ENCODE measurements at places on chromosomes 2 and 18. TPM values are rescaled to one million over a fixed set of nuclear protein-coding genes. Genes with fewer than 3 reads are reported as not detected.

DNA sequence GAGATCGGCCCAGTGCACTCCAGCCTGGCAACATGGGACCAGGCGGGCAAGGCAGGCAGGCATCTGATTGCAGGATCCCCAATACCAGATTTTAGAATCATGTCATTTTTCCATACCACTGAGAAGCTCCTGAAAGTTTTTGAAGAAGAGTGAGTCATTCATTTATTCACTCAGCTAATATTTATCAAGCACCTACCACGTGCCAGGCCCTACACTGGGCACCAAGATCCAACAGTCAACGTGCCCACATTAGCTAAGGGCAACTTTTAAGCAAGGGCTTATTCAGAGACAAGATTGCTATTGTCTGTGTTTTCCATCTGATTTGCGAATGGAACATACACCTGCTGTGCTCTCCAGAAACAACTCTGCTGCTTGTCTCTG lies 126.8 kb upstream of the LGALSL start:
- H3K27ac ChIP-seq = no peak overlapping the region
- no peaks in the 10 kb centered on the region for H3K36me3 ChIP-seq
- peaks cover 9% of the 10 kb centered on the region for H3K4me1 ChIP-seq
- H3K27me3 ChIP-seq = no peaks in the 10 kb centered on the region

Gene CFAP221
- 0.46 TPM for total RNA-seq

- H3K27me3 ChIP-seq = no peaks in the 10 kb centered on the region
- no peaks in the 10 kb centered on the region for H3K36me3 ChIP-seq
- no peak for DNase-seq
- H3K27ac ChIP-seq = no peak overlapping the region
- H3K4me3 ChIP-seq = no peak overlapping the region
These were observed 181.3 kb downstream of the INSIG2 start for GRCh38 chr2:118269408-118270051.

GRCh38 chr18:35334212-35334611 lies 10.0 kb downstream of the ZNF24 start:
- H3K4me1 ChIP-seq = no peaks in the 10 kb centered on the region
- H3K4me3 ChIP-seq = no peak overlapping the region
- H3K27ac ChIP-seq = no peak overlapping the region
- H3K27me3 ChIP-seq = no peaks in the 10 kb centered on the region
- DNase-seq = no peak
- peaks cover 42% of the 10 kb centered on the region for H3K36me3 ChIP-seq

Gene LYG2
- total RNA-seq = not detected

- H3K27ac ChIP-seq = peak overlapping the region; percentile 2
- H3K4me1 ChIP-seq = peaks cover 4% of the 10 kb centered on the region
- DNase-seq = no peak
- H3K4me3 ChIP-seq = peak overlapping the region; percentile 94
These were observed 103.5 kb downstream of the SPTBN1 start for GRCh38 chr2:54559593-54560145.

DNA sequence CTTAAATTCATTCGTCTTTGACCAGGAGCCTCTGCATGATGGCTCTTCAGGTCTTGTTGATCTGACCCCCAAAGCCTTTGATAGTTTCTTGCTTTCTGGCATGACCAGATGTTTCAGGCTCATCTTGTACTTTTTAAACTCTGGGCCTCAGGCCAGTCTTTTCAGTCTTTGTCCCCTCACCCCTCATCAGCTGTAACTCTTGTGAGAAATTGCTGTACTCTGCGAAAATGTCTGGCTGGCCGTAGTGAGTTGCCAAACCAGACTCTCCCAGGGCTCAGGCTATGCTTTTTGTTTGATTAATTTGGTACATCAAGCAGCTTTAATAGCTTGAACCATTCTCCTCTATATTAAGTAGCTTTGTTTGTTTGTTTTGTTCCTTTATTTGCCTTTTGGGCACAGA lies 75.9 kb downstream of the BABAM2 start:
- peaks cover 20% of the 10 kb centered on the region for H3K36me3 ChIP-seq
- no peaks in the 10 kb centered on the region for H3K27me3 ChIP-seq
- no peak overlapping the region for H3K4me3 ChIP-seq
- DNase-seq = no peak
- no peaks in the 10 kb centered on the region for H3K4me1 ChIP-seq

Gene UGT1A5
- total RNA-seq = not detected

Gene TRAK2
- total RNA-seq = 13.8 TPM

GRCh38 chr2:74947703-74948102 lies 10.7 kb upstream of the POLE4 start:
- H3K27me3 ChIP-seq = no peaks in the 10 kb centered on the region
- peak; percentile 75 for DNase-seq
- H3K4me1 ChIP-seq = 0 out of 2 replicates have a peak, but pooled peaks cover 2% of the 10 kb centered on the region
- H3K27ac ChIP-seq = no peak overlapping the region

- DNase-seq = no peak
- H3K4me3 ChIP-seq = no peak overlapping the region
- no peaks in the 10 kb centered on the region for H3K36me3 ChIP-seq
- no peak overlapping the region for H3K27ac ChIP-seq
These were observed 139.3 kb downstream of the KLHL29 start for GRCh38 chr2:23524261-23524706.

DNA sequence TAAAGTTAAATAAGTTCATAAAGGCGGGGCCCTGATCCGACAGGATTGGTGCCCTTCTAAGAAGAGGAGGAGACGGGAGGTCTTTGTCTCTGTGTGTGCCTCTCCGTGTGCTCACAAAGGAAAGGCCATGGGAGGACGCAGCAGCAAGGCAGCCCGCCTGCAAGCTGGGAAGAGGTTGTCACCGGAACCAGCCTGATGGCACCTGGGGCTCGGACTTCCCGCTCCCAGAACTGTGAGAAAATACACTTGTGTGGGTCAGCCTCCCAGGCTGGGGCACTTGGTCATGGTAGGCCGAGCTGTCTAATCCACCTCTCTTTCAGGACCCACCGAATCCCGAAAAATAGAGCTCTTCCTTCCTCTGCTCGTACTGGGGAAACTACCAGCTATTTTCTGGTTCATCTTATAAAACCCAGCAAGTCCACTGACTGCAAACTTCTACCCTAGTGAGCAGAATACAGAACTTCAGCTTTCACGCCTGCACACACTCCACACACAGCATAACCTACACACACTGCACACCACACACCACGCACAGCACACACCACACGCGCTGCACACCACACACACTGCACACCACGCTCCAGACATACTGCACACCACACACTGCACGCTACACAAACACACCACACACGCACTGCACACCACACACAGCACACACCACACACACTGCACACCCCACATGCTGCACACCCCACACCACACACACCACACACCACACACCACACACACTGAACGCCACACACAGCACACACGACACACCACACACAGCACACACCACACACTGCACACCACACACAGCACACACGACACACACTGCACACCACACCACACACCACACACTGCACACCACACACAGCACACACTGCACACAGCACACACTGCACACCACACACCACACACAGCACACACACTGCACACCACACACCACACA lies 58.1 kb downstream of the ASB1 start:
- no peak overlapping the region for H3K4me3 ChIP-seq
- no peaks in the 10 kb centered on the region for H3K27me3 ChIP-seq
- H3K36me3 ChIP-seq = peaks cover 4% of the 10 kb centered on the region

Gene EPAS1
- total RNA-seq = 1.4 TPM

Gene LIMS1
- 37.7 TPM for total RNA-seq

- H3K4me1 ChIP-seq = no peaks in the 10 kb centered on the region
- no peak overlapping the region for H3K4me3 ChIP-seq
- no peaks in the 10 kb centered on the region for H3K36me3 ChIP-seq
- no peaks in the 10 kb centered on the region for H3K27me3 ChIP-seq
These were observed 101.3 kb downstream of the PTPRM start for GRCh38 chr18:7668392-7668791.

- DNase-seq = no peak
- H3K4me1 ChIP-seq = no peaks in the 10 kb centered on the region
- H3K36me3 ChIP-seq = 0 out of 3 replicates have a peak, but pooled peaks cover 1% of the 10 kb centered on the region
- no peak overlapping the region for H3K4me3 ChIP-seq
- no peaks in the 10 kb centered on the region for H3K27me3 ChIP-seq
These were observed 34.7 kb upstream of the CD226 start for GRCh38 chr18:69982417-69982816.

Gene CDH2
- total RNA-seq = 36.2 TPM

Data from H9 (cell line).